ENCODE measurements at places on chromosomes 11 and 22.

- no peak for DNase-seq
Observed at GRCh38 chr22:39454385-39454871, 2.4 kb upstream of the MGAT3 start.

- DNase-seq: peak; percentile 45
Observed at GRCh38 chr11:71282581-71283351, 30.4 kb upstream of the SHANK2 start.

DNA sequence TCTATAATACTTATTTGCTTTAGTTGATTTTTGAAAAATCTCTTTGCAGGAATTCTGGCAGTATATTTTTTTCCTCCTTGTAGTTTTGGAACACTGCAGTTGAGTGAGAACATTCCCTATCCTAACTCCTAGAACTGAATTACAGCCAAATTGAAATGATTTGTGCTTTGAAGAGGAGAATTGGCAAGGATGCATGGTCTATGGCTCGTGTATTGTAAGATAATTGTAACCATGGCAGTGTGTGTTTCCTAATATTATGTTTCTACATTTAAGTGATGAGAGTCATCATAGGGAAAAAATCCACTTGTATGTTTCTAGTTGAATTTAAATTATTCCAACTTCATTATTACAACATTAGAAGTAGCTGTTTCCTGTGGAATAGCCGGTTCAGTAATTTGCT is 80.9 kb upstream of the MYO18B start:
- no peak for DNase-seq

DNA sequence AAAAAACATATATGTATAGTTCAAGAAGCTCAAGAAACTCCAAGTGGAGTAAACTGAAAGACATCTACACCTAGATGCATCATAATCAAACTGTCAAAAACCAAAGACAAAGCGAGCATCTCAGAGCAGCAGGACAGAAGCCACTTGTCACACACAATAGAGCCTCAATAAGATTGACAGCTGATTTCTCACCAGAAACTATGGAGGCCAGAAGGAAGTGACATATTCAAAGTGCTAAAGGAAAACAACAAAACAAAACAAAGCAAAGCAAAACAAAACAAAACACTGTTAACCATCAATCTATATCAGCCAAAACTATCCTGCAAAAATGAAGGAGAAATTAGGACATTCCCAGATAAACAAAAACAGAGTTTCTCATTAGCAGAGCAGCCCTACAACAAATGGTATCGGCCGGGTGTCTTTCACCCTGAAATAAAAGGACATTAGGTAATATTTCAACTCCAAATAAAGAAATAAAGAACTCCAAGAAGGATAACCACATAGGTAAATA is 65.8 kb upstream of the SEPTIN5 start:
- no peak for DNase-seq

DNA sequence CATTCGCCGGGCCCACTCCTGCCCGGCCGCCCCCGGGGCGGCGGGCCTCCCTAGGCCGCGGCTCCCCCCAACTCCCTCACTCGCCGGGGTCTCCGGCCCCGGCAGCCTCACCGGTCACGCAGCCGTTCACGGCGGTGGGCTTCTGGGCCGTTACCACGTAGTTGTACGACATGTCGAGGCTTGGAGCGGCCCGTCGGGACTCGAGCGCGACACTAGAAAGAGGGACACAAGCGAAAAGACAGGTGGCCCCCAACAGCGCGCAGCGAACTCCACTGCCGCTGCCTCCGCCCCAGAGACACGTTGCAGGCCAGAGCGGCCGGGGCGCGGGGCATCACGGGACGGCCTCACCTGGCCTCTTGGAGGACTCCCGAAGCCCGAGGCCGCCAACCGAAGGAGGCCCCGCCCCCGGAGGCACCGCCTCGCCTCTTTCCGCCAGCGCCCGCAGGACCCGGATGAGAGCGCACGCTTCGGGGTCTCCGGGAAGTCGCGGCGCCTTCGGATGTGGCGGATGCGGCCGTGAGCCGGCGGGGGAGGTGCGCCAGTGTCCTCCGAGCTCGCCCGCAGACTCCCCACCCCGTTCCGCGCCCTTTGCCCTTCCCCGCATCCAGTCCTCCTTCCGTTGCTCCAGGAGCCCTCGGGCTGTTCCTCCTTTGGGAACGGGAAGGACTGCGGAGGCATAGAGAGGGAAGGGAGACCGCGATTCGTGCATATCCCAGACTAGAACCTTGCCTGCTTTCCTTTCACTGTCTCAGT is at the start of the genes DDB1 and TKFC:
DDB1 (minus strand) TSS at position 309 of the 753 bp plus-strand sequence; CDS start at position 172, 137 bp downstream.
TKFC (plus strand) TSS at position 432 of the 753 bp plus-strand sequence. CDS start 1,501 bp downstream, outside the sequence.
- DNase-seq: peak; percentile 97

GRCh38 chr11:27860811-27861210 is 160.6 kb upstream of the BDNF start:
- no peak for DNase-seq

GRCh38 chr11:17649696-17650095 is 69.7 kb upstream of the MYOD1 start:
- no peak for DNase-seq

GRCh38 chr22:24543185-24543601 is 11.7 kb downstream of the GUCD1 start:
- DNase-seq: no peak

GRCh38 chr11:16790486-16791190 is 52.2 kb downstream of the C11orf58 start:
- no peak for DNase-seq
